CD4-positive, CD25-positive, alpha-beta regulatory T cell (primary cell): ENCODE measurements at places on chromosomes 5 and 9. TPM values are rescaled to one million over a fixed set of nuclear protein-coding genes. Genes with fewer than 3 reads are reported as not detected.

DNA sequence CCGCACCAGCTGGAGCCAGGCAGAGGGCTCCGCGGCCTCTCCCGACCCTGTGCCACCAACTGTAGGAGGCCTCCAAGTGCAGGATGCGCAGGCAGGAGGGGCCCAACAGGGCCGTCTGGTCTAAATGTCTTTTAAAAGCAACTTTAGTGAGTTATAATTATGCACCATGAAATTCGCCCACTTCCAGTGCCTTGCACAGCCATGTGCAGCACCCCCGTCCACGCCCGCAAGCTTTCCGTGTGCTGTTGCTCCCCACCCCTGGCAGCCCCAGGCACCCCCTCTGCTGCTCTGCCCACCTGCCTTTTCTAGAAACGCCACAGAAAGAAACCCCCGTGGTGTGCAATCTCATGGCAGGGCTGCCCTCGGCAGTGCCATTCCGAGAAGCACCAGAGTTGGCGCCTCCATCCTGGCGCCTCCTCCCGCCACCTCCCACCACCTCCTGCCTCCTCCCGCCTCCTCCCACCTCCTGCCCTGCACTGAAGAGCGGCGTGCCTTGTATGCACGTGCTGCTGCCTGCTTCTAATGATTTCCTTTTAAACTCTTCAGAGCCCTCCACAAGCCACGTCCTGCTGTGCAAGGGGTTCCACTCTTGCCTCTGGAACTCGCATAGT, 7.5 kb upstream of the SLC6A18 start:
- DNase-seq: no peak
- no peaks in the 10 kb centered on the region for H3K36me3 ChIP-seq
- H3K27ac ChIP-seq: no peak overlapping the region

SH3PXD2B gene
- 0.10 TPM for total RNA-seq

DNA sequence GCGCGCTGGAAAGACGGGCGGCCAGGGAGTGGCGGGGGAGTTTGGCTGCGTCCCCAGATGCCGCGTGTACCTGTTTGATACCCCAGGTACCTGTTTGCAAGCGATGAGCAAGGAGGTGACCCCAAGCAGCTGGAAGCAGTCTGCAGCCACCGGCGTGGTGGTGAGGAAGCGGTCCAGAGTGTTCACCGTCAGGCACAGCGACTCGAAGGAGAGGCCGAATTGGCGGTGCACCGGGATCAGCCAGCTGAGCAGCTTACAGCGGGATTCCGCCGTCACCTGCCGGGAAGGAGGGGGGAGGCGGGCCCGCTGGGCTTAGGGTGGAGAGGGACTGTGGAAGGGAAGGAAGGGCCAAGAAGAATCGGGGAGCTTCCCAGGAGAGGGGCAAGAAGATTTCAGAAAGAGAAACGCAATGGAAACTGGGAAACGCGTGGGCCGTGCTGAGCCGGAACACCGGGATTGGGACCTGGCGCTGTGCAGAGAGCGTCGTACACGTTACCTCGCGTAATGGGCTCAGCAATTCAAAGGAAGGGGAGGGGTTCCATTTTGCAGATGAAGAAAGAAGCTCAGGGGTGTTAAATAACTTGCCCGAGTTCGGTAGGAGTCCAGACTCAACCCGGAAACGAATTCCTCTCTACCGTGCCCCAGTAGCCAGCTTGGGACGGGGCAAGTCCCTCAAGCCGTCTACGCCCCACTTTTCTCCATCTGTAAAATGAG, 980 bp downstream of the CCNO start:
- peaks cover 39% of the 10 kb centered on the region for H3K4me1 ChIP-seq
- H3K27me3 ChIP-seq: peaks cover 53% of the 10 kb centered on the region
- no peaks in the 10 kb centered on the region for H3K36me3 ChIP-seq
- H3K27ac ChIP-seq: no peak overlapping the region
- no peak for DNase-seq

- H3K4me3 ChIP-seq: no peak overlapping the region
- DNase-seq: no peak
- H3K27me3 ChIP-seq: no peaks in the 10 kb centered on the region
- no peaks in the 10 kb centered on the region for H3K4me1 ChIP-seq
- no peaks in the 10 kb centered on the region for H3K36me3 ChIP-seq
These were observed 122.4 kb downstream of the ADGRV1 start for GRCh38 chr5:90680921-90681563.

- no peak overlapping the region for H3K4me3 ChIP-seq
- H3K27me3 ChIP-seq: no peaks in the 10 kb centered on the region
- H3K27ac ChIP-seq: no peak overlapping the region
- H3K4me1 ChIP-seq: no peaks in the 10 kb centered on the region
- no peaks in the 10 kb centered on the region for H3K36me3 ChIP-seq
- DNase-seq: no peak
These were observed 22.5 kb downstream of the EDIL3 start for GRCh38 chr5:84362061-84362720.

GLDC gene
- total RNA-seq: not detected

- DNase-seq: no peak
- no peak overlapping the region for H3K27ac ChIP-seq
- H3K36me3 ChIP-seq: no peaks in the 10 kb centered on the region
These were observed 668 bp downstream of the RANBP3L start for GRCh38 chr5:36300927-36301540.

GRCh38 chr5:88000877-88001276, 267.8 kb downstream of the TMEM161B start:
- no peaks in the 10 kb centered on the region for H3K27me3 ChIP-seq
- no peaks in the 10 kb centered on the region for H3K4me1 ChIP-seq
- no peak overlapping the region for H3K4me3 ChIP-seq

- no peaks in the 10 kb centered on the region for H3K4me1 ChIP-seq
- no peak overlapping the region for H3K27ac ChIP-seq
- DNase-seq: no peak
- H3K36me3 ChIP-seq: no peaks in the 10 kb centered on the region
- no peak overlapping the region for H3K4me3 ChIP-seq
These were observed 34.8 kb upstream of the DENND1A start for GRCh38 chr9:123964761-123965160.

- no peaks in the 10 kb centered on the region for H3K27me3 ChIP-seq
- no peaks in the 10 kb centered on the region for H3K4me1 ChIP-seq
- no peaks in the 10 kb centered on the region for H3K36me3 ChIP-seq
- H3K27ac ChIP-seq: no peak overlapping the region
These were observed 87.8 kb downstream of the RAI14 start for GRCh38 chr5:34743878-34744277.

GRCh38 chr9:131483319-131484050, 19.2 kb upstream of the POMT1 start:
- no peaks in the 10 kb centered on the region for H3K4me1 ChIP-seq
- no peak overlapping the region for H3K4me3 ChIP-seq
- H3K27me3 ChIP-seq: no peaks in the 10 kb centered on the region
- DNase-seq: no peak
- H3K36me3 ChIP-seq: peaks cover 96% of the 10 kb centered on the region

GRCh38 chr5:42970636-42971559, 69.2 kb downstream of the ANXA2R start:
- H3K4me3 ChIP-seq: no peak overlapping the region
- H3K4me1 ChIP-seq: no peaks in the 10 kb centered on the region
- no peaks in the 10 kb centered on the region for H3K27me3 ChIP-seq
- DNase-seq: no peak
- no peak overlapping the region for H3K27ac ChIP-seq

DNA sequence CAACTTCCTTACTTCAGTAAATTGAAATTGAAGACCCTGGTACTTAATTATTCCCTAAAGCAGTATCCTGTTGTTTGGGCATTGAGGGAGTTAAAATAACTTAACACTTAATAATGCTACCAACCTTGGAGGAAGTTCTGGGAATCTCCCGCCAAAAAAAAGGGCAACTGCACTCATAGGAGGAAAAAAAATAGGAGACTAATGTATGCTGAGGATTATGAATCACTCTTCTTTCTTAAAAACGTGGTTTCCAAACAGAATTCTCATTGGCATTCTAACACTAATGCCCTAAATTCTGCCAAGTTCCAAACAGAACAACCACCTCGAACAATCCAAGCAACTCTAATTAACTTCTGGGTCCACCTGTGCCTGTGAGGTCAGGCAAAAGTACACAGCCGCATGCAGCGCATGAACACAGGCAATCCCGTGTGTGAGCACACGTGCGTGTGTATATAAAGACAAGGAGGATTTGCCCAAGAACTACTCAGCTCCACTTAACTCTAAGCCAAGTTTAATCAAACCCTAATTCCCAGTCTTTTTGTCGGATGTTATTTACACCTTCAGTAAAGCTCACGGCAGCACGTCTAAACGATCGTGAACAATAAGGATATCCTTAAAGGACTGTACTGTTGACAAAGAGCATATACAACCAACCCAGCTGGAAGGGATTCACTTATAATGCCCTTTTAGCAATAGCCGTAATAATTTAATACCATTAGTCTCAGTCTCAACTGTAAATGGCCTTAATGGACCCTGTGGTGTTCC, 78.4 kb downstream of the EBF1 start:
- no peaks in the 10 kb centered on the region for H3K4me1 ChIP-seq
- no peak for DNase-seq
- H3K4me3 ChIP-seq: no peak overlapping the region

DNA sequence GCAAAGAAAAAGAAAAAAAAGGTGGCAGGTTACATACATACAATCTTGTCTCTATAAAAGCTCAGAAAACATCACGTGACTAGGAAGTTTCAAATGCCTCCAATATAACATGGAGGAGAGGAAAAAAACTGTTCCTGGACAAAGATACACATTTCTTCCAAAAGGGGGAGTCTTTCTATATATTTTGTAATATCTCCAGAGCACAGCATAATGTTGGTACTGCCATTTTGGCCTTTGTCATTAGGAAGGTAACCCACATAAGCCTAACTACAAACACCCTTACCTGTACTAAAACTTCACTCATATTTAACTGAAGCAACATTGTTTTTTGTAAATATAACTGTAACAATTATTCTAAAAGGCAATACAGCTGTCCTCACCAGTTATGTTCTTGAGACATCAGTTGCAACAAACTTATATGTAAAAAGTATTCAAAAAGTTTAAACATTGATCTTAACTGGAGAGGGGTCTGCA, 1.2 kb upstream of the BTF3 start:
- H3K27ac ChIP-seq: peak overlapping the region; percentile 92
- H3K4me1 ChIP-seq: peaks cover 41% of the 10 kb centered on the region
- peaks cover 5% of the 10 kb centered on the region for H3K36me3 ChIP-seq
- H3K27me3 ChIP-seq: peaks cover 11% of the 10 kb centered on the region

LCN15 gene
- not detected for total RNA-seq

DNA sequence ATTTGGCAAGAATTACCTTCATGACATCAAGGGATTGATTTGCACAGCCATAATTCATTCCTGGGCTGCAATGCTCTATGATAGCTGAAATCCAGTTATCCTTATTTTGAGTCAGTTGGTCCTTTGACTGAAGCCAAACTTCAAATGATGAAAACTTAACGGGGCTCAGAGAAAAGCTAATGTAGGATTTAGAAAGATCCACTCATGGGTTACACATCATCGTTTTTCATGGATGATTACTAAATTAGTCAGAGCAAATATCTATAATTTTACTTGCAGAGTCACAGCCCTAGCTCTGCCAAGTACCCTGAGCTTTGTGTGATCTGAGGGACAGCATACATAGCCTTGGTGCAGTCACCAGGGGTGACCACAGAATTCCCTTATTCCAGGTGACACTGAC, 27.3 kb upstream of the MUSK start:
- no peak overlapping the region for H3K27ac ChIP-seq
- no peak overlapping the region for H3K4me3 ChIP-seq
- no peaks in the 10 kb centered on the region for H3K36me3 ChIP-seq
- no peaks in the 10 kb centered on the region for H3K27me3 ChIP-seq
